ENCODE measurements at places on chromosomes 3 and 15. TPM values are rescaled to one million over a fixed set of nuclear protein-coding genes. Genes with fewer than 3 reads are reported as not detected.

DNA sequence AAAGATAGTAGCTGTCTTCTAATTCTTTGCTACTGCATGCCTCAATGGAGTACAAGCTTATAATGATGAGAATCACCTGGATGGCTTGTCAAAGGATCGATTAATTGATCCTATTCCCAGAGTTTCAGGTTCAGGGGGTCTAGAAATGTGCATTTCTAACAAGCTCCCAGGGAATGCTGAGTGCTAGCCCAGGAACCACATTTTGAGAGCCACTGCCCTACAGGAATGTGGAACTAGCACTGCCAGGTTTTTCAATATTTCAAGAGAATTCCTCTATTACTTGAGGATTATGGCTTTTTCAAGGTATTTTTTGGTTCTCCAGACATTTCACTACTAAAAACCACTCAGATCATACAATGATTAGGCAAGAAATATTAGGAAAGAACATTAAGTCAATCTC lies 52.7 kb downstream of the RARB start:
- DNase-seq: no peak

DNA sequence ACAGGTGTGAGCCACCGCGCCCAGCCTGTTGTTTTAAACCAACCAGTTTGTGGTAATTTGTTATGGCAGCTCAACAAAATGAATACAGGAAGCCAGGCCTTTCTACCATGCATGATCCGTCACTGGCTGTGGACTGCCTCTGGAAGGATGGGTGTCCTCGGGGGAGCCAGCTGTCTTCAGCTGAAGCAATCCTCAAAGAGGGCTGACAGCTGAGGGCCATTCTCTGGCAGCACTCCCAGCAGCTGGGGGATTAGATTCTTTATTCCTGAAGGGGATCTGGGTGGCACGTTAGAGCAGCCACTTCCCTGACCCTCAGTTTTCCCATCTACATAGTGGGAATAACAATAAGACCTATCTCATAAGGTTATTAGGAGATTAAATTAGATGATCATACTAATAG lies 24.4 kb downstream of the POLR2M start:
- DNase-seq: no peak

- DNase-seq: peak; percentile 72
These were observed 43.5 kb upstream of the BDH1 start for GRCh38 chr3:197599089-197599765.

- no peak for DNase-seq
These were observed 75.8 kb upstream of the GATA2 start for GRCh38 chr3:128568602-128569490.

DNA sequence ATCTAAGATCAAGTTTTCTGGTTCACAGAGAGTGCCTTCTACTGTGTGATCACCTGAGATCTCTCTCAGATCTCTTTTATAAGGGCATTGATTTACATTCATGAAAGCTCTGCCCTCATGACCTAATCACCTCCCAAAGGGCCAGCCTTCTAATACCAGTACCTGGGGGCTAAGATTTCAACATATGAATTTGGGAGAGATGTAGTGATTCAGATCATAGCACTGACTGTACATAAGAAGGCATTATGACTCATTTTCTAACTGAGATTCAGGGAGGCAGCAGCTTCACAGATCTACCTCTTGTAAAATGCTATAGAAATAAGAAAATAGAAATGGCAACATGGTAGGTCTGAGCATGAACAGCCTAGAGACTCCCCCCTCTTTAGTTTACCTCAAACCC lies 39.6 kb downstream of the VGLL3 start:
- DNase-seq: no peak

- no peak for DNase-seq
These were observed 27.2 kb downstream of the SRPRB start for GRCh38 chr3:133832802-133833144.

DNA sequence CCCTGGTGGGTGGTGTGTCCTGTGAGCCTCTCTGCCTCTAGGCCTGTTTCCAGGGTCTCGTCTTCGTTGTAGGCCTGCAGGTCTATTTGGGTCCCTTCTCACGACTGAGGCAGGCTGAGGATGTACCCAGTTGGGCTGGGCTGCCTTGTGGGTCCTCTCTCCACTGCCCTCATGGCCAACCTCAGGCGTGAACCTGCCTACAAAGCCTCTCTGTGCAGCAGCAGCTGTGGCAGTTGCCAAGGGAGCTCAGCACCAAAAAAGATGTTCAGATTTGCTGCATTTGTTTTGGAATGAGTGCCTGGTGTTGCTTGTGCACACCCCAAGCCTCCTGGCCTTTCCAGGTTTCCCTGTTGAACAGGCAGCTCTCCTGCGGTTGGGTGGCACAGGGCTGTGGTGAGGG lies 13.4 kb downstream of the KLF13 start:
- no peak for DNase-seq

- DNase-seq: peak; percentile 23
These were observed 43.4 kb downstream of the TPRA1 start for GRCh38 chr3:127546970-127547733.

- DNase-seq: peak; percentile 78
These were observed 24.9 kb downstream of the ABTB1 start for GRCh38 chr3:127697551-127698240.

DNA sequence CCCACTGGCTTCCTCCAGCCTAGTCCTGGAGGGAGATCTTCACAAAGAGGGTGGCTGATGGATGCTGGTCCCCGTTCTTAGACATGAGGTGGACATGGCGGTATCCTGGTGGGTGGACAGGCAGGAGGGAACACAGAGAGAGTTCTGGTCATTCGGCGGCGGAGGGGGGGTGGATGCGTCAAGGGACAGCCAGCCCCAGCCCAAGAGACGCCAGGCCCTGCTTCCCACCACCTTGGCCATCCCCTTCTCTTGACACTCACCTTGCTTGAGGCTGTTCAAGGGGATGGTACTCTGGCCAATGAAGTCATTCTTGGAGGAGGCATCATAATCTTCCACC lies 17.1 kb downstream of the VILL start:
- DNase-seq: no peak

DNA sequence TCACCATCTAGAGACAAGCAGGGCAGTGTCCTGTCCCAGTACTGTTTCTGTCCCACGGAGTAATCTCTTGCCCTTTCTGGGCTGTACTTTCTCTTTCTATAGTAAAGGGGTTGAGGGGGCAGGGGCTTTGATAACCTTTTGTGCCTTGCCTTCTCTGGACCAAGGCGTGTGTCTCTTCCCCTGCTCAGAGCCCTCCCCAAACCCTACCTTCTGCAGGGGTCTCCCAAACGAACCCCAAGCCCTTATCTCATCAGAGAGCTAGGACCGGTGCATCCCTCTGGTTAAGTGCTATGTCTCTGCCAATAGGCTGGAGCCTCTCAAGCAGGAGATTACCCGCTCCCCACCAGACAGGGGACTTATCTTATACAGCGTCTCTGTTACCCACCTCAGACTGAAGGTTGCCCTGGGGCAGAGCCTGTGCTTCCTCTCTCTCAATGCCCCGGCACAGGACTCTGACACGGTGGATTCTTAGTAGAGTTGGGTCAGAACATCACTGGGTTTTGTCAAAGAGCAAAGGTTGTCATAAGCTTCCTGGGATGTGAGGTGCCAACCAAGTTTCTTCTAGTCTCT lies 2.9 kb downstream of the PLEKHO2 start:
- no peak for DNase-seq

GRCh38 chr15:45144775-45145174 lies 15.0 kb downstream of the DUOX1 start:
- DNase-seq: no peak

PLA2G4E gene
- not detected for total RNA-seq

NANOGP8 gene
- 0.34 TPM for total RNA-seq

EFHB gene
- total RNA-seq: 2.4 TPM

CTXN2 gene
- total RNA-seq: not detected

SLC12A1 gene
- total RNA-seq: not detected
